ENCODE measurements at places on chromosomes 13 and 19.

DNA sequence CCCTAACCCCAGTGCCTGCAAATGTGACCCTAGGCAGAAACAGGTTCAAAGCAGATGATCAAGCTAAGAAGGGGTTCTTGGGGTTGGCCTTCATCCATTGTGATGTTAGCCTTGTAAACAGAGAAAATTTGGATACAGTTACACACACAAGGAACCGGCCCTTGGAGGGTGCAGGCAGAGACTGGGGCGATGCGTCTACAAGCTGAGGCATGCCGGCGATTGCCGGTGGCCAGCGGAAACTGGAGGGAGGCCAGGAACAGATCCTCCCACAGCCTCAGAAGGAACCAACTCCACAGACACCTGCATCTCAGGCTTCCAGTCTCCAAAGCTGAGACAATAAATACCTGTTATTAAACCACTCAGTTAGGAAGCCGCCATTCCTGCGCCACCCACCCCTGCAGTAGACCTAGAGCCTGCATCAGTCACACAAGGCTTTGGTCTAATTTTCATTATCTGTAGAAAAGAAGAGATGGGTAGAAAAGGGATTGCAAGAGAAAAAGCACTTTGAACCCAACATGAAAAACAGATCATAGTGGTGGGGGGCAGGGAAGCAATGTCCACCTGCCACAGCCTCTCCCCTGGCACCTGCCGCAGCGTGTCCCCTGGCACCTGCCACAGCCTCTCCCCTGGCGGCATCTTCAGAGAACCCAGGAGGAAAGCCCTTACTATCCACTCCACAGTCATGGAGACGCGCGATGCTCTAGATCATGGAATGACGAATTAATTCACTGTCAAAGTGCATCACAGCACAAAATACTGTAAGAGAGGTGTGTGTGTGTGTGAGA, 119.7 kb upstream of the SOX1 start:
- no peak for DNase-seq

DNA sequence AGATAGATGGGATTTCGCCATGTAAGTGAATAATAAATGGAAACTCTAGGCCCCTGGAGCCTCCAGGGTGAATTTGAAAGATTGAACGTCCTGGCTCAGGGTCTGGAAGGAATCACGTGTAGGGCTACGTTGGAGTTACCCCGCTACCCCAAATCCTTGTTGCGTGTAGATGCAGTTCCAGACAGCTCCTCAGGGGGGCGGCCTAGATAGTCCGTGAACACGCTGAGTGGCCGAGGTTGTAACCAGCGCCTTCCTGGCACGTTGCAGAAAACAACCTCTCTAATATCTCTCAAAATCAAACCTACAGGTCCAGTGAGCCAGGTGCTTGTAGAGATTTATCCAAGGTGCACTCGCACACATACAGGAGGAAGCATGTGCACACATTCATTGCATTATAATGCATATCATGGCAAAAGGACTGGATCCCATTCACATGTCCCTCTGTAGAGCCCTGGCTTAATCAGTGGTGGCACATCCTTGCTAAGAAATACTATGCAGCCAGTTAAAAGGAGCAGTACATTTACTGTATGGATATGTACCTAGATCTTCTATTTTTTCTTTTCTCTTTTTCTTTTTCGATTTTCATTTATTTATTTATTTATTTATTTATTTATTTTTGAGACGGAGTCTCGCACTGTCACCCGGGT, 2.5 kb upstream of the KEAP1 start:
- peak; percentile 61 for DNase-seq

DNA sequence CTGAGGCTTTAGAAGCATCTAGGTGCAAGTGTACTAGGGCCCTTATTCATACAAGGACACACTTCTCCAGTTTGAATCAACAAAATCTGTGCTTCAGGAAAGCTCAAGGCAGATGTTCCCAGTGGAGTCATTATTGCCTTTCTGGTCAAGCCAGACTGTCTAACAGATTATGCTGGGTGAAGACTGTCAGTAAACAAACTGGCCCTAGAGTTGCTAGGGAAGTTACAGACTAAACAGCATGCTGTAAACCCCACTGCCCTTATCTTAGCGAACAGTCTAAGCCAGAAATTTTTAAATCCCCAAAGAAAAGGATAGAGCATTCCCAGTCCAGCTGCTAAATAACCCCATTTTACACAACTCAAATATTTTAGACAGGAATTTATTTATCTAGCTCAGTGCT, 1701.3 kb upstream of the PRR20A start:
- DNase-seq = no peak

DNA sequence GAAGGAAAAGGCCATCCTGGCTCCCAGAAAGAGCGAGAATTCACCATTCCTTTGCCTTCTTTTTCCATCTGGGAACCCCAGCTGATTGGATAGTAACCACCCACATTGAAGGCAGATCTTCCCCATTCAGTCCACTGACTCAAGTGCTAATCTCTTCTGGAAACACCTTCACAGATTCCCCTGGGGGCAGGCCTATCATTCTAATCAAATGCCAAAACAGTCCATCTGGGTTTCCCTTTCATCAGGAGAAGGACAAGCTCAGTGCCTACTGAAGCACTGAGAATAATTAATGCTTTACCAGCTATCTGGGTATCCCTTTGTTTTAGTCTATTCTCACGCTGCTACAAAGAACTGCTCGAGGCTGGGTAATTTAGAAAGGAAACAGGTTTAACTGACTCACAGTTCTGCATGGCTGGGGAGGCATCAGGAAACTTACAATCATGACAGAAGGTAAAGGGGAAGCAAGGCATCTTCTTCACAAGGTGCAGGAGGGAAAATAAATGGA, 293.2 kb downstream of the ENOX1 start:
- DNase-seq = no peak

GRCh38 chr13:114007566-114007965, 33.7 kb upstream of the C13orf46 start:
- DNase-seq = no peak

Measured in head of caudate nucleus (tissue), 42 donors.